ENCODE measurements at places on chromosomes 12 and 14.

DNA sequence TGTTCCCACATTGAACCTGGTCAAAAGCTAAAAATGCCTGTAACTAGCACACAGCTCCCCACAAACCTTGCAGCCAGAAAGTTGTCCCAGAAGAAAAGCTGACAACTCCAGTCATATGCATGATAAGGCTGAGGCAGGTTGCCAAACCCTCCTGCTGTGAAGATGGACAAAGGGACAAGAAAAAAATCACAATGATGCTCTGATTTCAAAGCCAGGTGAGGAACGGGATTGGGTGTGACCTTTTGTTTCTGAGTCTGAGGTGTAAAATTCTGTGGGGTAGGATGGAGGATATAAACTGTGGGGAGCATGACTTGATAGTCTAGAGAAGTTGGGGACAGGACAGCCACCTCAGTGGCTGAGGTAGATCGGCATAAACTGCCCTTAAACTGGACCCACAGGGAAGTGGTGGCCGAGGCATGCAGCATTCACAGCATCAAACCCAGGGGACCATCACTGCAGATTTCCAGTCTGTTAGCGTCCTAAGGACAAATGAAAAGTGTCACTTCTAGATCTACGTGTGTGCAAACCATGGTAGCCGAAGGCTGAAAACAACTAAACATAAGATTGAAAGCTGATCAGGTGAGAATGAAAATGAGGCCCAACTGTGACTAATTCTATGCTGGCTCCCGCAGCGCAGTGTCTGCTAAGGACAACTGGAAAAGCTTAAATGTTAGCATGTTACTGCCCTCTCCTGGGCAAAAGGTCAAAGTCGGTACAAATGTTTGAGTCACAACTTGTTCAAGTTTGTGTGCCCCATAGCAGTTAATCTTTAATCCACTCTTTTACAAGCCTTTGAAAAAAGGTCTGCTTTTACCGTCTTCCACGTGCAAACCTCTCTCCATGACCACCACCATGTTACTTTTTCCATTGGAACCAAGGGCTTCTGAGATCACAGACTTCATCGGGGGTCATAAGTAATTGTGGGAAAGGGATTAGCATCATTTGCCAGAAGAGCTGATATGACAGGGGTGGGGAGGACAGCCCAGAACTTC is 39.8 kb downstream of the GRIN2B start:
- H3K4me1 ChIP-seq = no peaks in the 10 kb centered on the region
- H3K4me3 ChIP-seq = no peak overlapping the region
- DNase-seq = no peak
- no peak overlapping the region for H3K27ac ChIP-seq
- no peaks in the 10 kb centered on the region for H3K36me3 ChIP-seq
- peaks cover 26% of the 10 kb centered on the region for H3K27me3 ChIP-seq

- DNase-seq = no peak
- no peak overlapping the region for H3K27ac ChIP-seq
- H3K4me3 ChIP-seq = no peak overlapping the region
- no peaks in the 10 kb centered on the region for H3K27me3 ChIP-seq
Observed at GRCh38 chr12:105220929-105221290, 15.1 kb downstream of the APPL2 start.

DNA sequence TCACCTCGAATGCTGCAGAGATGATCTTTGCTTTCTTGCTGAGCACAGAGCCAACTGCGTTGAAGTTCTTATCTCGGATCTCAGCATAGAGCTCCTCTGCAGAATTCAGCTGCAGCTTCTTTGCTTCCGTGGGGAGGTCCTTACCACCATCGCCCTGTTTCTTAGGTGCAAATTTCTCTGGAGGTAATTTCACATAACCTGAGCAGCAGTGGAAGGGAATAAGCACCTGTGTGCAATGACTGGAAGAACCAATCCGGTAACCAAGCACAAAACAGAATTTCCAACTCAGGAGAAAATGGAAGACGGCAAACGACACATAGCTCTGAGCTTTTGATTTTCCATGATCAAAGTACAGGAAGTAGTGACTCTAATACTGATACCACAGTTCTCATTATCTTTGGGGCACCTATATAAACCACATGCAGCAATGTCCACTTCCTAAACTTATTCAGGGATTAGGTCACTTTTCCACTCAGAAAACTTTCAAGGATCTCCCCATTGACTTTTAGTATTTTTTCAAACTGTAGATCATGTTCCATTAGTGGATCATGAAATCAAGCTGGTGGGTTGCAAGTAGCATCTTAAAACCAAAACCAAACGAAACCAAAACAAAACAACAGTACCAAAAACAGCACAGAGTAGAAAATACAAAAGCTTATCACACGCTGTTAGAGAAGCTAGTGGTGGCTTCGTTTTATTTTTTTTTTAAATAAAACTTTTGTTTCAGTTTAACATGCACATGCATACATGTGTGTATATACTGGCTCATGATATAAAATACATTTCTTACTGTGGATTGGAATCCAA is 18.9 kb upstream of the DIABLO start:
- peaks cover 29% of the 10 kb centered on the region for H3K36me3 ChIP-seq
- no peaks in the 10 kb centered on the region for H3K27me3 ChIP-seq
- peak overlapping the region; percentile 66 for H3K4me3 ChIP-seq
- H3K27ac ChIP-seq = peak overlapping the region; percentile 89
- peaks cover 25% of the 10 kb centered on the region for H3K4me1 ChIP-seq

DNA sequence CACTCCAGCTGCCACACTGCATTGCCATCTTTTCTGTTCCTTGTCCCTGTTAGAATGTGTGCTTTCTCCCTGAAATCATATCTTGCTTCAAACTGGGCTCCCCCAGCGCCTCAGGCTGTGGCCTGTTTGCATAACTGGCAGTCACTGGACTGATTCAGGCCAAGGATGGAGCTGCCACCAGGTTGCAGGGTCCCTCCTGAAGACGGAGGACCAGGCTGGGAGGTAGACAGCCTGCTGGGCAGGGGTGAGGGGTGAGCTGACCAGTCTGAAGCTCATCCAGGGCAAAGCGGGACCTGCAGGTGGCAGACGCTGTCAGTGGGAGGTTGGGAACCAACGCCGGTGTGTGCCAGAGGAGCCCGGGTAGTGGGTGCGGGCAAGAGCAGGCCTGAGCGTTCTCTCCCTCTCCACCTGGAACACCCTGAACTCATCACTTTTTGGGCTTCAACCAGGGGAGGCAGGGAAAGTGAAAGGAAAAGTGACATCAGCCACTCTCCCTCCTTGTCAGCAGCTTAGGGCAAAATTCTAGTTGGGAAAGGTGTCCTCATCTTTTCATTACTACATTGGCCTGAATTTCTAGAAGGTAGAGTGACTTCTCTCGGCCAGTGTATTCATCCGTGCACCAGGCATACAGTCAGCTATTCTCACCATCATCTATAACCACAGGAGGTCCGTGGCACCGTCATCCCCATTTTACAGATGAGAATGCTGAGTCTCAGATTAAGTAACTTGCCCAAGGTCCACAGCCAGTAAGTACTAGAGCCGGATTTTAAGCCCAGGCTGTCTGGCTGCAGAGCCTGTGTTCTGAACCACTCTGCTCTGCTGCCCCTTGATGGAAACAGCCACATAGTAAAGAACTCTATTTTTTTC is 219.1 kb downstream of the SLC41A2 start:
- no peaks in the 10 kb centered on the region for H3K27me3 ChIP-seq
- no peak overlapping the region for H3K4me3 ChIP-seq
- peak overlapping the region; percentile 79 for H3K27ac ChIP-seq
- peaks cover 8% of the 10 kb centered on the region for H3K36me3 ChIP-seq
- DNase-seq = no peak

- H3K4me3 ChIP-seq = no peak overlapping the region
- DNase-seq = no peak
- H3K27ac ChIP-seq = no peak overlapping the region
- H3K27me3 ChIP-seq = no peaks in the 10 kb centered on the region
- H3K36me3 ChIP-seq = peaks cover 15% of the 10 kb centered on the region
Observed at GRCh38 chr14:30957813-30958370, 67.6 kb upstream of the AP4S1 start.

- H3K4me3 ChIP-seq = no peak overlapping the region
- H3K27ac ChIP-seq = no peak overlapping the region
- no peak for DNase-seq
- H3K4me1 ChIP-seq = no peaks in the 10 kb centered on the region
- no peaks in the 10 kb centered on the region for H3K36me3 ChIP-seq
- H3K27me3 ChIP-seq = no peaks in the 10 kb centered on the region
Observed at GRCh38 chr14:43671716-43672485, 835.2 kb downstream of the FSCB start.

- no peaks in the 10 kb centered on the region for H3K36me3 ChIP-seq
- H3K4me1 ChIP-seq = no peaks in the 10 kb centered on the region
- no peak overlapping the region for H3K4me3 ChIP-seq
- H3K27me3 ChIP-seq = no peaks in the 10 kb centered on the region
- DNase-seq = no peak
Observed at GRCh38 chr14:29953501-29953900, 25.9 kb upstream of the PRKD1 start.

- H3K4me3 ChIP-seq = no peak overlapping the region
- no peak for DNase-seq
- no peaks in the 10 kb centered on the region for H3K27me3 ChIP-seq
- no peaks in the 10 kb centered on the region for H3K36me3 ChIP-seq
Observed at GRCh38 chr14:49164074-49164473, 422.1 kb downstream of the RPS29 start.

DNA sequence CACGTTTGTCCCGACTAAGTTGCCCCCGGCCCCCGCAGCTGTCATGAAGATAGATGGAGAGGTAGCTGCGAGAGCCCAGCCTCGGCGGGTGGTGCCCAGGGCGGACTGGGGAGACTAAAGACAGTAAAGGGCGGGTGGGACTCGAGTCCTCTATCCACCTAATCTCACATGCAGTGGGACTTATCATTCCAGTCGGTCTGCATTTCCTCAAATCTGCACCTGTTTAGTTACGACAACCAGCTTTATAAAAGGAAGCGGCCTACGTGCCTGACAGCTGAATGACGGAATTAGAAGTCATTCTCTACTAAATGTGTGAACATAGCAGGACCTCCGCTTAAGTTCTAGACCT is 109.8 kb upstream of the EGLN3 start:
- peak overlapping the region; percentile 75 for H3K4me3 ChIP-seq
- peak overlapping the region; percentile 91 for H3K27ac ChIP-seq
- peaks cover 37% of the 10 kb centered on the region for H3K4me1 ChIP-seq
- peaks cover 6% of the 10 kb centered on the region for H3K36me3 ChIP-seq

Data from activated CD4-positive, alpha-beta T cell treated with anti-CD3 and anti-CD28 coated beads, Interleukin-2, amount 10 ng/mL, durations not matched to agents 7 days and 5 days (primary cell).